ENCODE measurements at places on chromosomes 1 and 21.

DNA sequence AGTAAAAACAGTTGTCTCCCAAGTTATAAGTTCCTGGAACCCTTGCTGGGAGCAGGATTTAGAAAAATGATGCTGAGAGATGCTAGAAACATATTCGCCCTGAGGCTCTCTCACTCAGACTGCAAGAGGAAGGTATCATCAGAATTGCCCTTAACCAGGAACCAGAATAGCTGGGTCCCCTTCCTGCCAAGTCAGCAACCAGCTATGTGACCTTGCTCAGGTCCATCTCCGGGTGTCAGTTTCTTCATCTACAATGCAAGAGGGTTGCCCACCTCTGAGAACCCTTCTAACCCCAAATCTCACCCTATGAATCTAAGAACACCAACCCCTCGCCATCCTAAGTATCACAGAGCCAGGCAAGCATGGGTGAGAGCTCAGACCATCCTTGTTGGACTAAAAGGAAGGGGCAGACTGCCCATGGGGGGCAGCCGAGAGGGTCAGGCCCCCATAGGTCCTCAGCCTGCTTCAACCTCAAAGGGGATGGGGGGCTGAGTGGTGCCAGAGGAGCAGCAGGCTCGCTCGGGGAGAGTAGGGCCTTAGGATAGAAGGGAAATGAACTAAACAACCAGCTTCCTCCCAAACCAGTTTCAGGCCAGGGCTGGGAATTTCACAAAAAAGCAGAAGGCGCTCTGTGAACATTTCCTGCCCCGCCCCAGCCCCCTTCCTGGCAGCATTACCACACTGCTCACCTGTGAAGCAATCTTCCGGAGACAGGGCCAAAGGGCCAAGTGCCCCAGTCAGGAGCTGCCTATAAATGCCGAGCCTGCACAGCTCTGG, 390 bp upstream of the S100A9 start:
- peak; percentile 61 for DNase-seq

DNA sequence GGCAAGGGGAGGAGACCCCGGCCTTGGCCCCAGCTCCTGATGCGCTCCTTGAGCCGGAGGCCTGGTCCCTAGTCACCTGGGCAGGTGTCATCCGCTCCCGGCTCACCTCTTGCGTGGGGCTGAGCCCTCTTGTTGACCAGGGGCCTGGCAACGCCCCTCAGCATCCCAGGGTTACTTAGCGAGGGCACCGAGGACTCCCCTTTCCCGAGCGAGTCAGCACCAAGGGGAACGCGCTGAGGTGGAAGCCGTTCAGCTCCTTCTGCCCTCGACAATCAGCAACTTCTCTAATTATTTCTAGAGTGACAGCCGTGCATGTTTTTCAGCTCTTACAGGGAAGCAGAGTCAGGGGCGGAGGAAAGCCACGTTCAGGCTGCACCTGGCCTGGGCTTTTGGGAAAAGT, 522 bp downstream of the SLC45A1 start:
- DNase-seq, result no peak

DNA sequence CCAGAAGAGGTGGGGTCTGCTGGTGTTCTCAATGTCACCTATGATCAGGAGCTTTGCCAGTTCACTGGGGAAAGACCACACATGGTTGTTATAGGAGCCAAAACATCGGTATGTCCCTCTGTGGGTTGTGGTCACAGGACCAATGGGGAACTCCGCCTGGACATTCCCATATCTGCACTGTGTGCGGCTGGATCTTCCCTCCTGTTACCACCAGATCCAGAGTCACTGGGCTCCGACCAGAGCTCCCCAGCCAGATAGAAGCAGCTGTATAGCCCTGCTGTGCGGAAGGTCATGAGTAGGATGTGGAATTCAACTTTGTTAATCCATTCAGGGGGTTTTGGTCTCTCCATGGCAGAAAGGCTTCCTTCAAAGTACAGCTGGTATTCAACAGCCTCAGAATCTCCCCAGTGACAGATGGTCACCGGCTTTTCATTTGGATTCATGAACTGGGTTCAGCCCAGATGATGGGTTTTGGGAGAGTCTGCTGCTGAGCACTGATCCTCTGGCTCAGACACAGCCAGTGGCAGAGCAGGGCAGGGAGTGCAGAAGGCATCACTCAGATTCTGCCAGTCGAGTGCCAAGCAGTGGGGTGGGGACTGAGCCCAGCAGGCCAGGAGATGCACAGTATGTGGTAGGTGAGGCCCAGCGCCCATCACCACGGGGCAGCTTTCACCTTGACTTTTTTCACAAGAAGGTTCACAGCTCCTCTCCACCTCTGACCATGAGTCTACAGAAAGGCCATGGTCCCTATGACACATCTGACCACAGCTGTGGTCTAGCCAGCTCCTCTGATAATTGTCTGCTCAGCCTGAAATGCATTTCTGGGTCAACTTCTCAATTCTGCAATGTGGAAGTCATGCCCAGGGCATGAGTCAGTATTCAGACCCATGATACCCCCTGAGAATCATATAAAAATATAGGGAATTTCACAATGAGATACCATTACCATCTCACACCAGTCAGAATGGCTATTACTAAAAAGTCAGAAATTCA, 2.9 kb upstream of the SHCBP1L start:
- no peak for DNase-seq

DNA sequence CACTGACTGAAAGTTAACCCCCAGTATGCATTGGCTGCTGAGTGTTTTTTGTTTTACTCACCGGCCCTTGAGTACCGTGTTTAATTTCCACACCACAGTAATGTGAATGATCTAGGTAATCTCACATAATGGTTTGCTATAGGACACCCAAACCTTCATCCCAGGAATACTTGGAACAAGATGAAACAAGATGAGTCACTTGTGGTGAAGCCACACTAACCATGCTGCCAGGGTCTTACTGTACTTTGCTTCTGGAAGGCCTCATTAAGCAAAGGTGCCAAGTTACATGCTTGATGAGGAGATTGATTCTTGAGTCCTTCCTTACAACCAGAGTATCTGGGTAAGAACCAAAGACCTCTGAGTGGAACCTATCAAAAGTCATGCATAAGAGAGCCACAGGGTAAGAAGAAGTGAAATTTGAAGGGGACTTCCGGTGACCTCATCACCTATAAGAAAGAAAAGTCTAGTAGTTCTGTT, 163.3 kb downstream of the NRIP1 start:
- DNase-seq, result no peak

DNA sequence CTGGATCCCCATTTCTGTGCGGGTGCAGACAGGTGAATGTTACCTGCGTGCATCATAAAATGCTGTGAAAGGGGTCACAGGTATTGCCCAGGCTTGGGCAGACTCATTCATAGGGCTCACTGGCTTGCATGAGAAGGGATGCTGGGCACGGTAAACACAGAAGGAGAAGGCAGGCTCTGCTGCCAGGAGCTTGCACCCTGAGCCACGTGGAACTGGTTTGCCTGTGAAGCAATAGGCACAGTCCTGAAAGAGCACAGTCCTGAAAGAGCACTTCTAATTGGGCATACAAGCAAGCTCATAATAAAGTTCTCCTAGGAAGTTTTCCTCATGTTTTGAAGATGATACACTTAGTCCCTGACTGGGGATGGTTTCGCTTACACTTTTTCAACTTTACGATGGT, 40.9 kb downstream of the GALNT2 start:
- no peak for DNase-seq

DNA sequence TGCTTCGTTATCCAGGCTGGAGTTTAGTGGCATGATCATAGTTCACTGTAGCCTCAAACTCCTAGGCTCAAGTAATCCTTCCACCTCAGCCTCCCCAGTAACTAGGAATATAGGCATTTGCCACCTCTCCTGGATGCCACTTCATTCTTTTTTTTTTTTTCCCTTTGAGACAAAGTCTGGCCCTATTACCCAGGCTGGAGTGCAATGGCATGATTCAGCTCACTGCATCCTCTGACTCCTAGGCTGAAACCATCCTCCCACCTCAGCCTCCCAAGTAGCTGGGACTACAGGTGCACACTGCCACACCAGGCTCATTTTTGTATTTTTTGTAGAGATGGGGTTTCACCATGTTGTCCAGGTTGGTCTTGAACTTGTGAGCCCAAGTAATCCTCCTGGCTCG, 19.3 kb downstream of the OSBPL9 start:
- no peak for DNase-seq

- no peak for DNase-seq
Observed at GRCh38 chr1:1291023-1291528, 10.8 kb downstream of the SCNN1D start.

GRCh38 chr1:176193023-176193422, 14.1 kb downstream of the COP1 start:
- no peak for DNase-seq
